CD4-positive, alpha-beta memory T cell (primary cell): ENCODE measurements at places on chromosomes 3 and 15.

GRCh38 chr15:101206176-101206591, 45.7 kb downstream of the CHSY1 start:
- DNase-seq = peak; percentile 52

DNA sequence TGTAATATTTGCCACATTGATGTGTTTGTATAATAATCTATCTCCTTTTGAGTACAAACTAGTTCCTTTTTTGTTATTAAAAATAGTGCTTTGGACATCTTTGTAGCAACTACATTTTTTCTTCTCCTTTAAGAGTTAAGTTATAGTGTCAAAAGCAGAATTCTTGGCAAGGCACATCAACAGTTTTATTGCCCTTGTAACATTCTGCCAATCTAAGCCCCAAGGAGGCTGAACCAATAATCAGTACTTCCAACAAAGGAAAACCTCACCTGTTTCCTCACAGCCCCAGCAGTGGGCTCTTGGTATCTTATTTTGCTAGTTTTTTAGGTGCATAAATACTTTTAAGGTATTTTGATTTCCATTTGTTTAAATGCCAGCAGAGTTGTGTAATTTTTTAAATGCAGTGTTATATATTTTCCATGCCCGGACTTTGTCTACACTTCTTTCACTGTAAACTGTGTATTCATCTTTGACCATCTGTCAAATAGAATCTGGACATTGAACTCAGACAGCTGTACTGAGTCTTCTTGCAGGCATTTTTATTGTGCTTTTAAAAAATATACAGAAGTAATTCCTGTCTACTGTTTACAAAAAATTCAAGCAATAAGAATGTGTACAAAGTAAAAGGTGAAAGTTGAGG, 101.0 kb downstream of the MYLK start:
- DNase-seq = no peak

- no peak for DNase-seq
Measured at GRCh38 chr3:98603580-98603979, 10.2 kb upstream of the CPOX start.

- DNase-seq = no peak
Measured at GRCh38 chr3:169457807-169458697, 205.5 kb downstream of the MECOM start.
